ENCODE measurements at places on chromosomes 7 and 10.

GRCh38 chr10:33273295-33274002 lies 61.0 kb downstream of the NRP1 start:
- peak; percentile 74 for DNase-seq

- DNase-seq, result no peak
Measured at GRCh38 chr7:40073239-40073638, 61.2 kb downstream of the MPLKIP start.

DNA sequence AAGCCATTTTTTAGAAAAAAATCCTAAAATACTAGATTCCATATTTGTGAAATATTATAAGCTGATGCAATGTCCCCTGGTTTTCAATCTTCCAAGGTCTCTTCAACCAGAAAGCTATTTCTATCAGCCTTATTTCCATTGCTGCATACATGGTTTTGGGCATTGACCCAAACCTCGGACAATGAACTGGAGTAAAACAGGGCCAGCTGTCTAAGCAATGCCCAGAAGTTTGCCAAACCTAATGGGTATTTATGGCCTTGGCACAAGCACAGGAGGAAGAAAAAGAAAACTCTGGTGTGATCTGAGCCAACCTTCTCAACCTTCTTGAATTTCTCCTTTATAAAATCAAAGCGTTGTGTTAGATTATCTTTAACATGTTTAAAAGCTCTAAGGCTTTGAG lies 402.3 kb downstream of the DNAJB9 start:
- DNase-seq, result no peak

- DNase-seq, result no peak
Measured at GRCh38 chr7:129553899-129554461, 51.6 kb downstream of the SMKR1 start.

DNA sequence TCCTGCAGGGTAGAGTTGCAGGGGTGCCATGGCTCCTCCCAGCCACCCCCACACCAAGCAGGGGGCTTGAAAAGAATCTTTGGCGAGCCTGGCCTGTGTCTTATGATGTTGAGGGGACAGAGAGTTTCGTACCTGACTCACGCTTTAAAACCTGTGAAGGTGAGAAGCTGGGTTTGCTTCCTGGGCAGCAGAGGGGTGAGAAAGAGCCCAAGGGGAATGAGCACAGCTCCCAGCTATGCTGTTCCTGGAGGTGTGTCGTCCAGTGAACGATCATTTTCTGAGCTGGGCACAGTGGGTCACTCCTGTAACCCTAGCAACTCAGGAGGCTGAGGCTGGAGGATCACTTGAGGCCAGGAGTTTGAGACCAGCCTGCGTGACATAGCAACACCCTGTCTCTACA lies 13.5 kb upstream of the ADRB1 start:
- DNase-seq, result no peak

DNA sequence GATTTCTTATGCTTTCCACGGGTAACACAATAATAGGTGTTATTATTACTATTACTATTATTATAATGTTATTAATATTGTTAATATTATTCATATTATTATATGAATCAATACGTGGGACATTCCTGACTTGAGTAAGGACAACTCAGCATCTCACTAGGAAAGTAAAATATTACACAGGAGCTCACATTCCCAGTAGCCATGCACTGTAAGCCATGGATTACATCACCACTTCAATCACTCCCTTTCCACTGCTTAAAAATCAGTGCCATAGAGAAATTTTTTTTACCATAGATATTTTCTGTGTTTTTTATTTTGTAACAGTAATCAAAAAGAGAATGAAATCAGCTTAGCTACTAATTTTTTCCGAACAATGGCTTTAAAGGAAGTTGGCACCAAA lies 68.5 kb upstream of the DGKI start:
- no peak for DNase-seq

DNA sequence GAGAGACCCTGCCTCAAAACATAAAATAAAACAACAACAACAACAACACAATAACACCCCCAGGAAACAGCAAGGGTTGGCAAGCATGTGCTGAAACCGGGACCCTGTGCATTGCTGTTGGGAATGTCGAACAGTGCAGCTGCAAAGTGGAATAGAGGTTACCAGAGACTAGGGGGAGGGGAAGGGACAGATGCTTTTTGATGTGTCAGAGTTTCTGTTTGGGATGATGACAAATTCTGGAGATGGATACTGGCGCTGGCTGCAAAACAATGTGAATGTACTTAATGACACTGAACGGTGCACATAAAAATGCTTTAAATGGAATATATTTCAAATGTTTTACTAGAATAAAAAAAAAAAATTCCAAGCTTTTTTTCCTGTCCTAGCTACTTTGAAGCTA lies 241.8 kb downstream of the TEX36 start:
- DNase-seq, result no peak

- DNase-seq, result no peak
Measured at GRCh38 chr7:126768836-126769235, 483.9 kb downstream of the GRM8 start.

DNA sequence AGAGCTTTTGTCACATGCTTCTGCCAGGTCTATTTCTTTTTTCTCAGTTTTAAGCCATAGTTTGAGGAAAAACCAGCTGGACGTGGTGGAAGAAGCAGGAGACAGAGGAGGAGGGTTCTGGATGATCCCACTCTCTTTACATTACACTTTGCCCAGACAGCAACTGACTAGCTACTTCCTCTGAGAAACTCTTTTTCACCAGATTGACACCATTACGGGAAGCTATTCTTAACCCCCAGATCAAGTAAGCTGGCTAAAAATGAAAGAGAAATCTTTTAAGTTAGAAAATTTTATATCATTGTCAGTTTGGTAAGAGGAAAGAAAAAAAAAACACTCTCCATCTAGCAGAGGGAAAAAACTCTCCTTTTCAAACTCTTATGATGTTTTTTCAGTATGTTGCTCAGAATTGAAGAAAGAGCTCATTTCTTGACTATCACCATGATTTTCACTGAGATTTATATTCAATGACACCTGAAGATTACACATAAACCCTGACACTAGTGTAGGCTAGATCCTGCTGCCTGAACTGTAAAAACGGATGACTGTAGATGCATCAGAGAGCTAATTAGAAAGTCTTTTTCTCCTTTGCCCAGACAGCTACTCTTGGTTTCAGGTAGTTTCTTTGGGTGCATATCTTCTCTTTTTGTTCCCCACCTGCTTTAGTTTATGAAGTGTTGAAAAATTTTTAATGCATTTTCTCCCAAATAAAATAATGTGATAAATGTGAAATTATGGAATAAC lies 203.1 kb downstream of the TFEC start:
- no peak for DNase-seq

- no peak for DNase-seq
Measured at GRCh38 chr10:68816796-68817412, 10.4 kb upstream of the STOX1 start.

- DNase-seq, result no peak
Measured at GRCh38 chr10:20059084-20059835, 243.0 kb downstream of the PLXDC2 start.
